ENCODE measurements at places on chromosomes 5 and 9. TPM values are rescaled to one million over a fixed set of nuclear protein-coding genes. Genes with fewer than 3 reads are reported as not detected.

Gene RALGPS1
- 68.8 TPM for total RNA-seq

DNA sequence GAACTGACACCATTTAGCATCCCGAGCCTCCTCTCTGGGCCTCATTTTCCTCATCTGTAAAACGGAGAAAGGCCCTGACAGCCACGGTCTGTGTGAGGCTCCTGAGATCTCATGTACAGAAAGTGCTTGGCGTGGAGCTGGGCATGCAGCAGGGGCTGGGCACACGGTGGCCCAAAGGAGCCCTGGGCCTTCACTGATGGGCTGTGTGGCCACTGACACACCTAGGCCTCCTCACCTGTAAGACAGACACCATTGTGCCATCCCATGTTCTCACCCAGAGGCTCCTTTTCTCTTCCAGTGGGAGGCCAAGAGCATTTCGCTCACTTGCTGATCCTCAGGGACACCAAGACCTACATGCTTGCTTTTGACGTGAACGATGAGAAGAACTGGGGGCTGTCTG lies 1.6 kb downstream of the ORM1 start:
- DNase-seq = no peak

DNA sequence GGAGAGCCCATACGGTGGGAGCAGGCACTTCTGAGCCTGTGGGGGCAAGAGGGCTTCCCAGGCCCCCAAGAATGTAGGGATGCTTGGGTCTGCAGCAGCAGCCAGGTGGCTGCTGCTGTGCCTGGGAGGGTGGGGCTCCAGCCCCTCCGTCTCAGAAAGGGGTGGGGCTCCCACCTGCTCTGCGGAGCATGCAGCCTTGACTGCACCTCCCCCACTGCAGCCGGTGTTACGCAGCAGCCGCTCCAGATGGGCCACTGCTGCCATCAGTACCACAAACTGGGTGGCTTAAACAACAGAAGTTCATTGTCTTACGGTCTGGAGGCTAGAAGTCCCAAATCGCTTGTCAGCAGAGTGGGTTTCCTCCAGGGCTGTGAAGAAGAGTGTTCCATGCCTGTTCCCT lies 365.5 kb downstream of the TMEM38B start:
- no peak for DNase-seq

- DNase-seq = no peak
Observed at GRCh38 chr5:27234916-27235315, 196.5 kb upstream of the CDH9 start.
